ENCODE measurements at places on chromosomes 11 and 22.

- DNase-seq = no peak
Observed at GRCh38 chr22:22590136-22590891, 31.2 kb upstream of the PRAME start.

DNA sequence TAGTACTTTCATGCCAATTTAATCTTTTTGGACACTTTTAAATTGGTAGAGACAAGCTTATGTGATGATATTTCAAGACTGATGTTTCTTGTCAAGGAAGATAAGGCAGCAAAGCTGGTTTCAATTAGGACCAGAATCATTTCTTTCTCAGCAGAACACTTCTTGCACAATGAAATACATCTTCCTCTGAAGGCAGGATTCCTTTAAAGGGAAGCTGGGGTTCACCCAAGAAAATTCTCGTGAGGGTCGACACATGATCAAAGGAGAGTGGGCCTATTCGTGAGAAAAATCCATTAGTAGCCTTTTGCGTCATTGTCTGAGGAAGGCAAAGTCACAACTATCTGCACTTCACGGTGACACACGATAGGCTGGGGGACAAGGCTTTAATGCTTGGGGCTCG lies 17.6 kb downstream of the TTC12 start:
- no peak for DNase-seq

- no peak for DNase-seq
Observed at GRCh38 chr11:839875-840617, 2.3 kb downstream of the POLR2L start.

GRCh38 chr11:7416080-7416479 lies 69.2 kb upstream of the OLFML1 start:
- DNase-seq = no peak

DNA sequence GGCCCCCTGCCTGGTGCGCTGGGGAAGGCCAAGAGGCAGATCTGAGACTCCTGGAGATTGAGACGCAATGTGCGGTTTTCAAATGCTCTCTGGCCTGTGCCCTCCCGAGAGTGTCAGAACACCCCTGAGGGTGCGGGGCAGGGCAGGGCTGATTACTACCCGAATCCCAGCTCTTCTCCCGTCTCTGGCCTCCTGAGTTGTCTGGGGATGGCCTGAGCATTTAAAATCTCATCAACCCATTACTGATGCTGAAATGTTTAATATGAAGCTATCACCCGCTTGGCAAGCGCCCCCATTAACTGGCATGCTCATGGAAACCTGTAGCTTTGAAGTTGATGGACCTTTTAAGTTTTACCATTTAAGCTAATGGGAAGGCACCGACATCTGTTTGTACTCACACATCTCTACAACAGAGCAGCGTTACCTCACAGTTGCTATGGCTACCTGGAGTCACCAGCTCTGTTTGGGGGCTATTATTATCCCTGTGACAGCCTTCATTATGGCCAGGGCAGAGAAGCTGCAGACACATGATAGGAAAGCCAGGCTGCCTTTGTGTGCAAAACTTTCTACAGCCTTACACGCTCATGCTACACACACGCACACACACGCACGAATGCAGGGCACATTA lies 3.6 kb upstream of the MB start:
- DNase-seq = peak; percentile 35

GRCh38 chr11:59154610-59155009 lies 12.0 kb downstream of the FAM111A start:
- DNase-seq = peak; percentile 32

- DNase-seq = no peak
Observed at GRCh38 chr11:34072832-34073231, 21.3 kb downstream of the CAPRIN1 start.

- no peak for DNase-seq
Observed at GRCh38 chr11:122038543-122038942, 77.5 kb downstream of the BLID start.

All from hepatocyte (in vitro differentiated cells).